Lung microvascular endothelial cell (primary cell): ENCODE measurements at places on chromosomes 2 and 18. TPM values are rescaled to one million over a fixed set of nuclear protein-coding genes. Genes with fewer than 3 reads are reported as not detected.

The KLHL14 gene
- total RNA-seq: 0.44 and 1.6 TPM in 2 replicates

The PGAP1 gene
- total RNA-seq: 2.8 and 4.1 TPM in 2 replicates

The TIMM21 gene
- total RNA-seq: 18.3 and 27.4 TPM in 2 replicates

The ZC3H6 gene
- 1.2 and 1.5 TPM in 2 replicates for total RNA-seq

DNA sequence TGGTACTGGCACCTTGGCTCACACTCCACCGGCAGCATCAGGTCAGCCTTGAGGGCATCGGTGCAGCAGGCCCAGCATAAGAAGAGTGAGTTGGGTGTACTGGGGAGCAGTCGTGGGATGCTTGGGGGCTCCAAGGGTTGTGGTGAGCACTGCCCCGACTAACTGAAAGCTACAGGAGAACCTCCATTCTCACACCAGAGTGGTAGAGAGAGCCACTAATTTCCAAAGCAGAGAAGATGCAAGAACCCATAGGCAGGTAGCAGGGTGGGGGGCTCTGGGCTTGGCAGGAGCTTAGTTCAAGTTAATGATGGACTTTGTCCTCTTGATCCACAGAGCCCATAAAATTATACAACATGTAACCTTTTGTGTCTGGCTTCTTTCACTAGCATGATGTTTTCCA is 148.0 kb upstream of the SMAD2 start:
- DNase-seq: no peak

DNA sequence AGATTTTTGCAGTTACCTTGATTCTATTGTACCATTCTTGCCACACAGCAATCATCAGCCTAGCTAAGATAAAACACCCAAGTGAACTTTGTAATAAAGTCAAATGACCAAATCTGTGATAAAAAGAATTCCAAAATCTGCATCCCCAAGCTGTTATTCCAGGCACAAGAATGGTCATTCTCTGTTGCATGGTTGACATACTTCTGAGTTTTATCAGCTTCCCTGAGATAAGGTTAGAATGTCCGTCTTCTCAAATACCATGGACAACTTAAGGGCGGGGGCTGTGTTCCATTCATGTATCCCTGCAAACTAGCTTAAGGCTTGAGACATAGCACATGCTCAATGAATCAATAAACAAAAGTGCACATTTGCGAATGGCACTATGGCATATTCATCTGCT is 8.1 kb upstream of the BMP10 start:
- no peak for DNase-seq

GRCh38 chr2:41283079-41283775 is 764.6 kb upstream of the PKDCC start:
- no peak for DNase-seq

DNA sequence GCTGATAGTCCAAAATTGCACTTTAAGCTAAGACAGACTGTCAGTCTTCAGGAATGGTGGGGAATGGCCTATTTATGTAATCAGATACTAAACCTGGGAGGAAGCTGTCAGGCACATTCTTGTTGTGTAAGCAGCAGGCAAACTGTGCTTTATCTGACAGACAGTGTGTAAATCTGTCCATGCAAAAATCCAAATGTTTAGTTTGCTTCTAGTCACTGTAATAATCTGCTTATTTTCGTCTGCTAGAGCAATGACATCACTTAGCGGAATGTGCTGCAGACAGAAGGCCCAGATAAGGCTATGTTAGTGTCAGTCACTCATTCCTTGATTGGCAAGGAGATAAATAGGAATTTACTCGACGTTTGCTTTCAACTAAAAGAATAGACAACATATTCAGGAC is 263.5 kb downstream of the ZNF407 start:
- DNase-seq: no peak

- no peak for DNase-seq
Observed at GRCh38 chr2:156803967-156804366, 367.8 kb downstream of the GPD2 start.

- no peak for DNase-seq
Observed at GRCh38 chr2:50720697-50721315, 311.1 kb downstream of the NRXN1 start.

DNA sequence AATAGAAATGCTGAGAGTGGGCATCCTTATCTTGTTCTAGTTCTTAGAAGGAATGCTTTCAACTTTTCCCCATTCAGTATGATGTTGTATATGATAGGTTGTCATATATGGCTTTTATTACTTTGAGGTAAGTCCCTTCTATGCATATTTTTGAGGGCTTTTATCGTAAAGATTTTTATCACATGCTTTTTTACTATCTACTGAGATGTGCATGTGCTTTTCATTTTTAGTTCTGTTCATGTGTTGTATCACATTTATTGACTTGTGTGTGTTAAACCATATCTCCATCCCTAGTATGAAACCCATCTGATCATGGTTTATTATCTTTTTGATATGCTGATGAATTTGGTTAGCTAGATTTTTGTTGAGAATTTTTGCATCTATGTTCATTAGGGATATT is 1008.8 kb downstream of the CNTNAP5 start:
- no peak for DNase-seq

DNA sequence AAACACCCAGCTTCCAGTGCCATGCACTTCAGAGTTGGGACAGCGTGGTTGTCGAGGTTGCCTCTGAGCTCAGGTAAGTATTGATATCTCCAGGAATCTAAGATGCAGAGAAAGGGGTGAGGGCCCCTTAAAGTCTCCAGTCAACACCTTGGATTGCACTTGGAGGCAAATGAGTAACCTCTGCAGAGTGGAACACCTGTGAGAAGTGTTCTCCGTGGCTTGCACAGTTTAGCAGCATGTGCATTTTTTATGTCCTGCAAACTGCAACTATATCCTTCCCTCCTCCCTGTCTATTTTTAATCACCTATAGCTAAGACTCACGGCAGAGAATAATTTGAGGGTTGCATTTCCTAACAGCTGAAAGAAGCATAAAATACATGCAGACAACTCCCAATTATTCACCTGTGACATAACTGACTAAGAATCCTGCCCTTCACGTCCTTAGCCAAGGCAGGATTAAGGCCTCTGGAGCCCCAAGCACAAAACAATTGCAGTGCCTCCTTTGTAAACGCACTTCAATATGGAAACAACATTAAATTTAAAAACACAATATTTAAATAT is 1.6 kb upstream of the ZNF385B start:
- DNase-seq: no peak

- no peak for DNase-seq
Observed at GRCh38 chr2:187194049-187194448, 254.0 kb downstream of the CALCRL start.

GRCh38 chr18:36901277-36901701 is 72.4 kb downstream of the KIAA1328 start:
- DNase-seq: peak; percentile 27
